ENCODE measurements at places on chromosomes 7 and 10.

- H3K27ac ChIP-seq = no peak overlapping the region
- H3K4me1 ChIP-seq = no peaks in the 10 kb centered on the region
- H3K36me3 ChIP-seq = no peaks in the 10 kb centered on the region
- H3K4me3 ChIP-seq = no peak overlapping the region
Measured at GRCh38 chr10:69939061-69939460, 113.6 kb upstream of the MACROH2A2 start.

- H3K36me3 ChIP-seq = no peaks in the 10 kb centered on the region
- no peaks in the 10 kb centered on the region for H3K4me1 ChIP-seq
- DNase-seq = no peak
- H3K27ac ChIP-seq = no peak overlapping the region
- no peaks in the 10 kb centered on the region for H3K27me3 ChIP-seq
Measured at GRCh38 chr7:133411395-133411794, 158.5 kb downstream of the EXOC4 start.

GRCh38 chr7:30363778-30364563 is 79.6 kb downstream of the ZNRF2 start:
- H3K27ac ChIP-seq = no peak overlapping the region
- no peaks in the 10 kb centered on the region for H3K36me3 ChIP-seq
- no peak overlapping the region for H3K4me3 ChIP-seq
- H3K4me1 ChIP-seq = peaks cover 12% of the 10 kb centered on the region
- no peak for DNase-seq

DNA sequence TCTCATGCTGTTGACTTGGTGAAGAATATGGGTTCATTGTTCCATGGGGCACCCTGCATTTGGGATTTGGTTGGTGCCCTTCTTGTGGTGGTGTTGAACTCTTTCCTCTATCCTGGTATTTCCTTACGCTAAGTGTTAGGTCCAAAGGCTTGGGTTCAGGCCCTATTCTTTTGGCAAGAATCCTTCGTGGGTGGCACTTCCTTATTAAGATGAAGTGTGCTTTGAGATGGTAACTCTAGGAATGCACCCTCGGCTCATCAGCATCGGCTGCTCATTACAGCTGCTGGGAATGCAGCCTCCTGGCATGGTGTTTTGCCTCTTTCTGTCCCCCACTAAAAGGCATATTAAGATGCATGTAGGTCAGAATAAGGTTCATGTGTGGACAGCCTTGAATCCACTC is 380.7 kb downstream of the RPS24 start:
- no peak overlapping the region for H3K27ac ChIP-seq
- no peak for DNase-seq
- no peaks in the 10 kb centered on the region for H3K27me3 ChIP-seq
- no peaks in the 10 kb centered on the region for H3K36me3 ChIP-seq
- H3K4me3 ChIP-seq = no peak overlapping the region

DNA sequence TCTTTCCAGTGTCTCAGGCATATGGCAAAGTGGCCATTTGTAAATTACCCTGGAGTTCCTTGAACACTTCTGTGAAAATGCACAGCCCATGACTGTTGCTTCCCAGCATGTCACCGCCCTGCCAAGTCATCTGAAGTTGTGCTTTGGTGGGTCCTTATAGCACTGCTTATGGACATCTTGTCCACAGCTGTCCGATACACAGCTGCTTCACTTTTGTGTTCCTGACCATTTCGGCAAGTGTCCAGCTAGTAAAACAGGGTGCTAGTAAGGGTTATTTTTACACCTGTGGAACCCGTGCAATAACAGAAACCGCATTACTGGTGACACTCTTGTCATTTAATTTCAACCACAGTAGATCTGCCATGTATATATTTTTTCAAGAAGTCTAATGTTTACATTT is 29.7 kb downstream of the PIP4K2A start:
- peaks cover 38% of the 10 kb centered on the region for H3K4me1 ChIP-seq
- no peak for DNase-seq

GRCh38 chr10:7339510-7339909 is 71.3 kb downstream of the SFMBT2 start:
- H3K27me3 ChIP-seq = no peaks in the 10 kb centered on the region
- H3K4me3 ChIP-seq = no peak overlapping the region
- H3K4me1 ChIP-seq = no peaks in the 10 kb centered on the region
- DNase-seq = no peak

DNA sequence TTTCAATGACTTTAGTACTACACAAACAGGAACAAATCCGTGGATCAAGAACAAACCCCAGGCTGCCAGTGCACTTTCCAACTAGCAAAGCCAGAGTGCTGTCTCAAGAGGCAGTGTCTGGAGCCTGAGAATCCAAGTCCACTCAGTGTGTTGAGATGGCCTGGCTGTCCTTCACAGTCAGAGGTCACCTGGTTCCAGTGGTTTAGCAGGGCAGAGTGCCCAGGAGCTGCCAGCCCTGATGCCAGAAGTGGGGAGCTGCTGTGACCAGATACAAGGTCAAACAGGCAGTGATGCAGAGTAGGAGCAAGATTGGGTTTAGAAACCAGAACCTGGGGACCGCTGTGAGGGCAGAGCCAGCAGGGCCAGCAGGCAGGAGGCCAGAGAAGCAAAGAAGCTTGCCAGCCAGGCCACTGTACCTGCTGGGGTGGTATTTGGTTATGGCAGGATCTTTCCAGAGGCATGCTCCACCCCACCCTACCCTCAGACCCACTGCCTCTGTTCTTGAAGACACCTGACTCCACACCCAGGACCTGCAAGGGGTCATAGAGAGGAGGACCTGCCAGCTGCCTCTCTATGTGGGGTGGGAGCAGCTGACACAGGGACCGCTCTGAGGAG is 35.6 kb upstream of the C10orf90 start:
- no peak overlapping the region for H3K27ac ChIP-seq
- H3K4me3 ChIP-seq = no peak overlapping the region
- no peaks in the 10 kb centered on the region for H3K36me3 ChIP-seq

GRCh38 chr10:100970076-100970913 is 991 bp downstream of the SEMA4G start:
- no peak overlapping the region for H3K27ac ChIP-seq
- H3K4me1 ChIP-seq = no peaks in the 10 kb centered on the region
- 0 out of 2 replicates have a peak, but pooled peaks cover 3% of the 10 kb centered on the region for H3K27me3 ChIP-seq
- H3K36me3 ChIP-seq = no peaks in the 10 kb centered on the region
- no peak overlapping the region for H3K4me3 ChIP-seq
- no peak for DNase-seq

DNA sequence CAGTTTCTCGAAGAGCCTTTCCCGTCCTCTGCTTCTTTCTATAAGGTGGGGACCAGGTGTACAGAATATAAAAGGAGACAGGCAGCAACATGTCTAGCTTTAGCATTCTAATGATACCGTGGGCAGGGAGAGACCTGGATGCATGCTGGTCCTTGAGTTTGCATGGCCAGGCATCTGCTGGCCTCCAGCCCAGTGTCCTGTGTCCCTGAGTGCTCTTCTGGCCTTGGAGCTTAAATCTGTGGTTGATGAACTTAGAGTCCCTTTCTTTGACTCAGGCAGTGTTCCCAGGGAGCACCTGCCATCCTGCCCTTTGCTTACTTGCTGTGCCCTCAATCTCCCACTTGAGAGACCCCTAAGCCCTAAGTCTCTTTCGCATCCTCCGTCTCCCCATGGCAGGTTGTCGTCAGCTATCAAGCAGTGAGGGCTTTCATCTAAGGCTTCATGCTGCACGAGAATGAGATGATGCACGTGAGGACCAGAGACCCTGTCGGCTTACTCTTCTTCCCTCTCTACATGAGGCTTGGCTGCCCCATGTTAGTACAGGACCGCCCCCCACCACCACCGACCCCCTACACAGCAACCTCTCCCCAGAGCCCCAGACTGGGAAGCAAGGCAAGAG is 313.4 kb upstream of the C7orf33 start:
- no peak overlapping the region for H3K27ac ChIP-seq
- no peaks in the 10 kb centered on the region for H3K36me3 ChIP-seq
- no peaks in the 10 kb centered on the region for H3K27me3 ChIP-seq
- H3K4me1 ChIP-seq = no peaks in the 10 kb centered on the region
- DNase-seq = no peak

GRCh38 chr7:42077271-42078135 is 159.5 kb downstream of the GLI3 start:
- H3K27ac ChIP-seq = no peak overlapping the region
- H3K4me3 ChIP-seq = no peak overlapping the region
- H3K4me1 ChIP-seq = no peaks in the 10 kb centered on the region
- no peaks in the 10 kb centered on the region for H3K36me3 ChIP-seq

DNA sequence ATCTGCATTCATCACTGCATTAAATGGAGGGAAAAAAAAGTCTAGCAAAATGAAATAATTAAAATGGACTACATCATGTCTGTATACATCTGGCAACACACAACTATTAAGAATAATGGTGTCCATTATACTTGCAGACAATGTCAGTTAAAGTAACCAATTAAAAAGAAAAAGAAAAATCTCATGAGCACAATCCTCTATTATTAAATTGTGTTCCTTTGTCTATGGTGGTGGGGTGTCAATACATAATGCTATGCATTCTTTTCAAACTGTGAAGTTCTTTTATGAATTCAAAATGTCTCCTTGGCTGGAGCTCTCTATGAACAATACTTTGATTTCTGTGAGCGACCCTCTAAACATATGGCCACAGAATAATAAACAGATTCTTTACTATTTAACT is 63.5 kb downstream of the NRP1 start:
- H3K27me3 ChIP-seq = no peaks in the 10 kb centered on the region
- no peak overlapping the region for H3K27ac ChIP-seq
- no peak overlapping the region for H3K4me3 ChIP-seq
- no peaks in the 10 kb centered on the region for H3K4me1 ChIP-seq

- H3K36me3 ChIP-seq = no peaks in the 10 kb centered on the region
- no peaks in the 10 kb centered on the region for H3K27me3 ChIP-seq
- no peaks in the 10 kb centered on the region for H3K4me1 ChIP-seq
- H3K27ac ChIP-seq = no peak overlapping the region
- H3K4me3 ChIP-seq = no peak overlapping the region
- no peak for DNase-seq
Measured at GRCh38 chr10:63670291-63670898, 149.2 kb downstream of the REEP3 start.

DNA sequence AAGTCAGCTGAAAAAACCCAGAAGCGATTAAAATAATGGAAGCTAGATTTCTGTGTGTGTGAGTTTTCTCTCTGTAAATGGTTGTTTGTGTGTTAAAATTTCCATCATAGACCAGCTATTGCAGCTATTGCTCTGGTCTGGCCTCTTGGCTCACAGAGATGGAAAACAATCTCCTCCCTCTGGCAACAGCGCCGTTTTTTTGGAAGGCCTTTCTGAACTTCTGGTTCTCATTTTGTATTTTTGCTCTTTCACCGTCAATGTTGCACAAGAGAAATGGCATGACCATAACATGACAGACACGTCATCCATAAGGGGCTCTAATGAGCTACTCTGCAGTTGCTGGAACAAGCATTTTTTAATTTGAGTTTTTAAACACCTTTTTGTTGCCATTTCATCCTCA is 91.0 kb downstream of the CUBN start:
- no peak overlapping the region for H3K4me3 ChIP-seq
- H3K36me3 ChIP-seq = no peaks in the 10 kb centered on the region
- H3K27me3 ChIP-seq = no peaks in the 10 kb centered on the region
- no peak overlapping the region for H3K27ac ChIP-seq
- no peak for DNase-seq

- H3K4me3 ChIP-seq = no peak overlapping the region
- peaks cover 25% of the 10 kb centered on the region for H3K4me1 ChIP-seq
- H3K27me3 ChIP-seq = no peaks in the 10 kb centered on the region
Measured at GRCh38 chr7:22728401-22729029, 1.5 kb downstream of the IL6 start.

GRCh38 chr10:3419719-3420495 is 247.3 kb upstream of the PITRM1 start:
- DNase-seq = no peak
- H3K27ac ChIP-seq = no peak overlapping the region

GRCh38 chr7:39211581-39211980 is 233.9 kb downstream of the POU6F2 start:
- no peaks in the 10 kb centered on the region for H3K36me3 ChIP-seq
- H3K4me3 ChIP-seq = no peak overlapping the region
- DNase-seq = no peak
- no peaks in the 10 kb centered on the region for H3K4me1 ChIP-seq
- no peak overlapping the region for H3K27ac ChIP-seq

DNA sequence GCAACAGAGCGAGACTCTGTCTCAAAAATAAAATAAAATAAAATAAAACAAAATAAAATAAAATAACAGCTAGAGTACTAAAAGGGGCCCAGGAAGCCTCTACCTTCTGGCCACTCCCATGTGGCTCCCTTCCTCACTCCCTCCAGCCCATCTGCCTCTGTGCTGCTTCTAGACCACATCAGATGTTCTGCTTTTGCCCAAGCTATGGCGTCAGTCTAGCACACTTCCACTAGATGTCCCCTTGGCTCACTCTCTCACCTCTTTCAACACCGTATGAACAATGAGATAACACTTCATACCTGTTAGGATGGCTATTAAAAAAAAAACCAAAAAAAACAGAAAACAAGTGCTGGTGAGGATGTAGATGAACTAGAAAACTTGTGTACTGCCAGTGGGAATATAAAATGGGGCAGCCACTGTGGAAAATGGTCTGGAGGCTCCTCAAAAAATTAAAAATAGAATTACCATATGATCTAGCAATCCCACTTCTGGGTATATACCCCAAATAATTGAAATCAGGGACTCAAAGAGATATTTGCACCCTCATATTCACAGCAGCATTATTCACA is 132.3 kb downstream of the ARHGAP22 start:
- no peaks in the 10 kb centered on the region for H3K27me3 ChIP-seq
- H3K27ac ChIP-seq = no peak overlapping the region
- DNase-seq = no peak
- H3K4me1 ChIP-seq = no peaks in the 10 kb centered on the region

DNA sequence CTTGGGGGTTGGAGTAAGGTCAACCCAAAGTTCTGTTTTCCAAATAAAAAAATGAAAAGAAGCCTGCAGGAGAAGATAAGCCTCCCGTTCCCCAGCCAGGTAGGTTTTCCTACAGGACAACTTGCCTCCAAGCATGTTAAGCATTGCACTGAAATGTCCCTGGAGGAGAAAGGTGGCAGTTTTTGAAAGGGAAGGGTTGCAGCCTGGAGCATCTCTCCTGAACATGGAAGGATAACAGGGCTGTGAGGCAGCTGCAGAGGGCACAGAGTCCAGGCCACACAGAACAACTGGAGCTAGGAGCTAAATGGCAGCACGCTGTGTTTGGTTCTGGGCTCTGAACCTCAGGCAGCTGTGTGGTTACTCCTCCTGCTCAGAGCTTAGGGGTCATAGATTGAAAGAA is 452.9 kb downstream of the TCERG1L start:
- H3K27ac ChIP-seq = no peak overlapping the region
- no peaks in the 10 kb centered on the region for H3K4me1 ChIP-seq
- no peak overlapping the region for H3K4me3 ChIP-seq

DNA sequence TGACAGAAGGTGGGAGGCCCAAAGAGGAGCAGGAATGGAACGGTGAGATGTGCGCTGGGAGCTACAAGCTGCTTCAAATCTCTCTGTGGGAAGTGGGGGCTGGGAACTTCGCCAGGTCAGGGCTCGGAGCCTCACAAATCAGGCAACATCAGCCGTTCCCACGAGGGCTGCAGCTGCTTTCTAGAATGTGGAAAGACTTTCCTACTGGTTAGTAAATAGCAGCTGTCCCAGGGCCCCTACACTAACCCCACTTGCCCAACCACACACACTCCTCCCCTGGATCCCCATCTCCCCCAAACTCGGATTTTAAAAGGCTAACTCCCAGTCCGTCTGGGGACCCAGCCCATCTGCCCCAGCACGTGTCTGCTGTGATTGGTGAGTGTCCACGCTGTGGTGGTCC is 40.6 kb upstream of the PITRM1 start:
- H3K4me1 ChIP-seq = no peaks in the 10 kb centered on the region
- H3K27me3 ChIP-seq = no peaks in the 10 kb centered on the region
- DNase-seq = no peak
- H3K27ac ChIP-seq = no peak overlapping the region
- no peaks in the 10 kb centered on the region for H3K36me3 ChIP-seq

Data from MM.1S (cell line).